ENCODE measurements at places on chromosomes 3 and 15.

DNA sequence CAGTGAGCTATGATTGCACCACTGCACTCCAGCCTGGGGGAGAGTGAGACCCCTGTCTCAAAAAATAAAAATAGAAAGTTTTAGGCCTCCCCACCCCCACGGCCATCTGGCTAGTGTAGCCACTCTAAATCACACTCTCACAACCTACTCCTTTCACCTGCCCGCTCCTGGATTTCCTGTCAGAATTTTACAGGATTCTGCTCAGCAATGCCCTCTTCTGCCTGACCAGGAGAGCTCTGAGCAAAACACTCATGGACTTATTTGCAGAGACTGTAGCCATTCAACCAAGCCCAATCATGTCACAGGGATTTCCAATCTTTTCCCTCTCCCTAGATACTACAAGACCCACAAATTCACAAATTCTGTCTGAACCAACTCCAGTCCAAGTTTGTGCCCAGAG, 242.6 kb upstream of the TPRG1 start:
- DNase-seq = no peak

GRCh38 chr3:122082357-122082756, 27.2 kb downstream of the CD86 start:
- DNase-seq = no peak

- DNase-seq = no peak
Observed at GRCh38 chr3:82012775-82013174, 251.3 kb upstream of the GBE1 start.

GRCh38 chr3:112685420-112685819, 44.5 kb upstream of the CCDC80 start:
- no peak for DNase-seq

GRCh38 chr3:13075986-13076654, 2.9 kb upstream of the IQSEC1 start:
- DNase-seq = no peak

GRCh38 chr3:95567346-95567745, 1247.0 kb upstream of the EPHA6 start:
- no peak for DNase-seq

All from right atrium auricular region (tissue), 2 donors.